ENCODE measurements at places on chromosomes 1 and 21.

DNA sequence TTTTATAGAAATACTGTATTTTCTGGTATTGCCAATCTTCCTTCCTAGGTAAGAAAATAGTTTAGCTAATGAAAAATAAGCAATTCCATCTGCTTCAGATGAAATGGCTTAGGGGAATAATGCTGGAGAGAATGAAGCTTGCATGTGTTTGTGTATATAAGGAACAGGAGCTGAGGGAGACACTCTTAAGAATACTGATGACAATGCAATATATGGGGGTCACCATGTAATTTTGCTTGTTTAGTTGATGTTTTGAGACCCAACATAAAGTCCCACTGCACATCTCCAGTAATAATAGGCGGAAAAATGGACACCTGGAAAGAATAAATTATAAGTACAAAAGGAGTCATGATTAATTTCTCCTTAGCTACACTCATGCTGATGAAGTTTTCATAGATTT, 110.8 kb upstream of the BRINP3 start:
- DNase-seq, result no peak

- no peak for DNase-seq
Measured at GRCh38 chr1:182085726-182086125, 24.2 kb upstream of the ZNF648 start.

GRCh38 chr1:175877939-175878737, 134.7 kb upstream of the TNR start:
- no peak for DNase-seq

GRCh38 chr1:38179483-38179882, 132.9 kb upstream of the POU3F1 start:
- no peak for DNase-seq

DNA sequence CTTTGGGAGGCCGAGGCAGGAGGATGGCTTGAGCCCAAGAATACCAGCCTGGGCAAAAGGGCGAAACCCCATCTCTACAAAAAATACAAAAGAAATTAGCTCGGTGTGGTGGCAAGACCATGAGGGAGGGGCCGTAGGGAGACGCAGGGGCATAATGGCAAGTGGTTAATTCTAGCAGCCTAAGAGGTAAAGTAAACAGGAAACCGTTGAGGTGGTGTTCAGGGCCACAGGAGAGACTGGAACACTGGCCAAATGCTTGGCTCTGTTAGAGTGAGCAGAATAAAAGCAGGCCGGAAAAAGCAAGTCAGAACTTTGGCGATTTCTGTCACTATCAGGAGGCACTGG, 89.2 kb downstream of the RIPK4 start:
- no peak for DNase-seq
